Stimulated activated naive B cell treated with anti-CD40 and anti-IgM and Interleukin-4, amounts not matched to agents 10 μg/mL and 1 μg/mL and 100 μg/mL, for 72 hours (primary cell): ENCODE measurements at places on chromosomes 13 and 19.

DNA sequence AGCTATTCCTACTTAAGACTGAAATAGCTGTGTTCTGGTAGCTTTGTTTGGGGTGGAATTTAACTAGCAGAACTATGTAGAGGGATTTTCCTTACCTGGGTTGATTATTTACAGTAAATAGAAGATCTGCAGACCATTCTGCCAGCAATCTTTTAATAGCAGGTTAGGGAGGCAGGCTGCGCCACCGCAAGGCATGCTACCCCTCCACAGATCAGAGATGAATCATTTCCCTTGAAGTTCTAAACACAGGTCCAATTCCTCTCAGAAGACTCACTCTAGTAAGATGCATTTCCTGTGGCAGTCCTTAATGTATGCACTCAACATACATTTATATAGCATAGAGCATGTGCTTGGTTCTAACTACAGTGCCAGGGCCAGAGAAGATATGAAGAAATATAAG is 109.0 kb downstream of the TNFRSF19 start:
- H3K4me1 ChIP-seq, result no peaks in the 10 kb centered on the region
- DNase-seq, result no peak
- no peak overlapping the region for H3K27ac ChIP-seq
- no peak overlapping the region for H3K4me3 ChIP-seq

GRCh38 chr13:36395280-36395679 is 37.0 kb upstream of the CCNA1 start:
- no peaks in the 10 kb centered on the region for H3K4me1 ChIP-seq
- no peaks in the 10 kb centered on the region for H3K36me3 ChIP-seq
- no peak overlapping the region for H3K4me3 ChIP-seq
- H3K27me3 ChIP-seq, result peaks cover 5% of the 10 kb centered on the region
- H3K27ac ChIP-seq, result no peak overlapping the region
- no peak for DNase-seq

GRCh38 chr19:1945899-1946298 is 4.9 kb downstream of the CSNK1G2 start:
- H3K36me3 ChIP-seq, result peaks cover 6% of the 10 kb centered on the region
- H3K4me1 ChIP-seq, result peaks cover 56% of the 10 kb centered on the region
- no peaks in the 10 kb centered on the region for H3K27me3 ChIP-seq
- no peak for DNase-seq
- no peak overlapping the region for H3K4me3 ChIP-seq
- peak overlapping the region; percentile 65 for H3K27ac ChIP-seq

DNA sequence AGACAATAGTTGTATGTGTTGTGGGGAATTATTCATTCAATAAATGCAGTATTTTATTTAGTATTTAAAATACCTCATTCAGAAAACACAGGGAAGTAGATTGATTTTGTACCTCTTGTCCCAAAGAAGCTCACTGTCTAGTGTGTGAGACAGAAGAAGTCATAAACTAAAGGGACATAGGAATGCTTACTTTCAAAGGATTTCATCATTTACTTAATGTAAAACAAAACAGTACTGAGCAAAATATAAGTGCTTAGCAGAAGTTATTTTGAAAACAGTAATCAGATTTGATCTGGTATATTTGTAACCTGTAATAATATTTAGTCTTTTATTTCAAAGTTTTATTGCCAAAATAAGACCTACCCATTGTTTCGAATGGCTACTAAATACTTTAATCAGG is 117.9 kb downstream of the TDRD3 start:
- H3K27ac ChIP-seq, result no peak overlapping the region
- H3K27me3 ChIP-seq, result no peaks in the 10 kb centered on the region
- no peak for DNase-seq
- peaks cover 51% of the 10 kb centered on the region for H3K36me3 ChIP-seq

- H3K4me3 ChIP-seq, result no peak overlapping the region
- no peak for DNase-seq
- H3K36me3 ChIP-seq, result no peaks in the 10 kb centered on the region
- H3K4me1 ChIP-seq, result no peaks in the 10 kb centered on the region
- H3K27me3 ChIP-seq, result no peaks in the 10 kb centered on the region
- no peak overlapping the region for H3K27ac ChIP-seq
These were observed 192.9 kb downstream of the DIAPH3 start for GRCh38 chr13:59970847-59971246.

- H3K4me3 ChIP-seq, result no peak overlapping the region
- no peaks in the 10 kb centered on the region for H3K27me3 ChIP-seq
- peaks cover 16% of the 10 kb centered on the region for H3K4me1 ChIP-seq
- peaks cover 41% of the 10 kb centered on the region for H3K36me3 ChIP-seq
- no peak overlapping the region for H3K27ac ChIP-seq
These were observed 18.4 kb downstream of the UBXN6 start for GRCh38 chr19:4439243-4439642.

DNA sequence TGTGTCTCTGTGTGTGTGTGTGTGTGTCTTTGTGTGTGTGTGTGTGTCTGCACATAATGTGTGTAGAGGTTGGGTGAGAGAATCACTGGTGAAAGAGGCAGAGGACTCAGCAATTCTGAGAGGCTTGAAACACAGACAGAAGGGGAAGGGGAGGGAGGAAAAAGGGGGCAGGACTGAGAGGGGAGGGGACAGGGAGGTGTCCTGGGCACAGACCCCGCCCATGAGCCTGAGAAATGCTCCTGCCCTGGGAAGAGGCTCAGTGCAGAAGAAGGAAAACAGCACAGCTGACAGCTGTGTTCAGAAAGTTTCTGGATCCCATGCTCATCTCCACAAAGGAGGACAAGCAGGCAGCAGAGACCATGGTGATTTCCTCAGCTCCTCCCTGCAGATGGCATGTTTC is 59.1 kb upstream of the CEACAM8 start:
- peaks cover 56% of the 10 kb centered on the region for H3K27me3 ChIP-seq
- no peak overlapping the region for H3K27ac ChIP-seq
- no peaks in the 10 kb centered on the region for H3K4me1 ChIP-seq
- DNase-seq, result no peak
- no peaks in the 10 kb centered on the region for H3K36me3 ChIP-seq

GRCh38 chr19:5624018-5624663 is 1.3 kb downstream of the SAFB start:
- H3K27ac ChIP-seq, result peak overlapping the region; percentile 94
- DNase-seq, result no peak
- no peaks in the 10 kb centered on the region for H3K27me3 ChIP-seq
- peaks cover 53% of the 10 kb centered on the region for H3K36me3 ChIP-seq
- H3K4me3 ChIP-seq, result peak overlapping the region; percentile 100

DNA sequence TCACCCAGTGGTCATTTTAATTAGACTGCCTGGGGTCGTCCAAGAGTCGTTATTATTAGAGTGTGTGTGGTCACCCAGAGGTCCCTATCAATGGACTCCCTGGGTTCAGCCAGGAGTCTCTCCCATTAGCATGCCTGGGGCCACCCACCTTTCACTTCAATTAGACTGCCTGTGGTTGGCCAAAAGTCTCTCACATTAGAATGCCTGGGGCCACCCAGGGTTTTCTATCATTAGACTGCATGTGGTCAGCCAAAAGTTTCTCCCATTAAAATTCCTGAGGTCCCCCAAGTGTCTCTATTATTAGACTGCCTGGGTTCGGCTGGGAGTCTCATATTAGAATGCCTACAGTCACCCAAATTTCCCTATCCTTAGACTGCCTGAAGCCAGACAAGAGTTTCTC is 1472.6 kb downstream of the UQCRFS1 start:
- H3K4me1 ChIP-seq, result no peaks in the 10 kb centered on the region
- no peak for DNase-seq
- peaks cover 24% of the 10 kb centered on the region for H3K36me3 ChIP-seq
- H3K27me3 ChIP-seq, result no peaks in the 10 kb centered on the region

DNA sequence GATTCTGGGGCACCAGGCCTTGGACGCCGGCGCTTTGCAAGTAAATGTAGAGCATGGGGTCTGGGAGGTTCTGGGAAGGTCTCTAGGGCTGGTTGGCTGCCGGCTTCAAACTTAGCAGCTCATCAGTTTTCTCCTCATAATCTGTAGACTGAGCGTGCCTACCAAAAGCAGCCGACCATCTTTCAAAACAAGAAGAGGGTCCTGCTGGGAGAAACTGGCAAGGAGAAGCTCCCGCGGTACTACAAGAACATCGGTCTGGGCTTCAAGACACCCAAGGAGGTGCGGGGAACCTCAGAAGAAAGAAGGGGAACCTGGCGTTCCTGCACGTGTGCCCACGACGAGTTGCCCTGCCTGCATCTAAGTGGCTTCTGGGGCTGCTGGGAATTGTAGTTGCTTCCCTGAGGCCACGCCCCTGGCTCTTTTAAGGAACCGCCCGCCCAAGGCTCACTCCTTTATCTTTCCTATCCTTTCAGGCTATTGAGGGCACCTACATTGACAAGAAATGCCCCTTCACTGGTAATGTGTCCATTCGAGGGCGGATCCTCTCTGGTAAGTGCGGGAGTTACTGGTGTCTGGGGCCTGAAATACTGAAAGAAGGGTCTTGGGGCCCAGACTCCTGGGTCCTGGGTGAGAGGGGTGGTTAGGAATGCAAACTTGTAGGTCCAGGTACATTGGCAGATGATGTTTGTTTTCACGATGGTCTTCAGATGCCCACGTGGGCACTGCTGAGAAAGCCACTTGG is 984 bp downstream of the RPS11 start:
- no peaks in the 10 kb centered on the region for H3K27me3 ChIP-seq
- H3K4me1 ChIP-seq, result peaks cover 44% of the 10 kb centered on the region
- peaks cover 54% of the 10 kb centered on the region for H3K36me3 ChIP-seq

DNA sequence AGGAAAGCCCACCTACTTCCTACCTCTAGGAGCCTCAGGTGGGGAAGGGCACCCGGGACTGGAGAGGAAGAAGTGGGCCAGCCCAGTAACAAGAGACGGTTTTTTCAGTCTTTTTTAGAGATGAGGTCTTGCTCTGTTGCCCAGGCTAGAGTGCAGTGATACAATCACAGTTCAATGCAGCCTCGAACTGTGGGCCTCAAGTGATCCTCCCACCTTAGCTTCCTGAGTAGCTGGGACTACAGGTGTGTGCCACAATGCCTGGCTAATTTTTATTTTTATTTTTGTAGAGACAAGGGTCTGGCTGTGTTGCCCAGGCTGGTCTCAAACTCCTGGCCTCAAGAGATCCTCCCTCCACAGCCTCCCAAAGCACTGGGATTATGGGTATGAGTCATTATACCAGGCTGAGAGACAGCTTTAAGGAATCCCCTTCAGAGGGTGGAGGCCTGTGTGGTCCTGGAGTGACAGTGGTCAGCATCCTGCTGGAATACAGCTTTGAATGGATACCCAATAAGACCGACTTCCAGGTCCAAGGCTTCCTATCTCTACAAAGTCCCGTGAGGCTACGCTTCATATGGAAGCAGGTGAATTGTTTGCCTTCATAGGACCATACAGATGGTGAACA is 63.0 kb downstream of the SLC15A1 start:
- DNase-seq, result no peak
- no peaks in the 10 kb centered on the region for H3K27me3 ChIP-seq
- no peak overlapping the region for H3K27ac ChIP-seq
- no peak overlapping the region for H3K4me3 ChIP-seq

DNA sequence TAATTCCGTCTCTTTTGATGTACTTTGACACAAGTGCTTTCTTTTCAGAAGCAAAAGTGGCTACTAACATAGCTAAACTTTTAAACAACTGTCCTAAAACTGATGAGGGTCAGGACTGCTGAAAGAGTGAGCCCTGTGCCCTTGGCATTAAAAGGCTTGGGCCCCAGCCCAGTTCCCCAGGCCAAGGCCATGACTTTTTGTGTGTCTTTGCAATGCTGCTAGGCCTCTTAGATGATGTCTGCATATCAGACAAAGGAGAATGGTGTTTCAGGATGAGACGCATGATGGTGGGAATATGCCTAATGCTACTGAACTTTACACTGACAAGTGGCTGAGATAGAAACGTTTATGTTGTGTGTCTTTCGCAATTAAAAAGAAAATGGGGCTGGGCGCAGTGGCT is 38.0 kb downstream of the SLC7A9 start:
- no peak overlapping the region for H3K27ac ChIP-seq
- no peak for DNase-seq
- H3K4me3 ChIP-seq, result no peak overlapping the region
- no peaks in the 10 kb centered on the region for H3K4me1 ChIP-seq

- peaks cover 23% of the 10 kb centered on the region for H3K27me3 ChIP-seq
- no peak overlapping the region for H3K27ac ChIP-seq
- DNase-seq, result no peak
- no peak overlapping the region for H3K4me3 ChIP-seq
- no peaks in the 10 kb centered on the region for H3K36me3 ChIP-seq
- peaks cover 6% of the 10 kb centered on the region for H3K4me1 ChIP-seq
These were observed 69.1 kb downstream of the RYR1 start for GRCh38 chr19:38502410-38503076.

GRCh38 chr13:29573190-29573589 is 22.3 kb downstream of the SLC7A1 start:
- peaks cover 47% of the 10 kb centered on the region for H3K4me1 ChIP-seq
- no peaks in the 10 kb centered on the region for H3K27me3 ChIP-seq
- peak overlapping the region; percentile 52 for H3K4me3 ChIP-seq
- H3K36me3 ChIP-seq, result peaks cover 38% of the 10 kb centered on the region

DNA sequence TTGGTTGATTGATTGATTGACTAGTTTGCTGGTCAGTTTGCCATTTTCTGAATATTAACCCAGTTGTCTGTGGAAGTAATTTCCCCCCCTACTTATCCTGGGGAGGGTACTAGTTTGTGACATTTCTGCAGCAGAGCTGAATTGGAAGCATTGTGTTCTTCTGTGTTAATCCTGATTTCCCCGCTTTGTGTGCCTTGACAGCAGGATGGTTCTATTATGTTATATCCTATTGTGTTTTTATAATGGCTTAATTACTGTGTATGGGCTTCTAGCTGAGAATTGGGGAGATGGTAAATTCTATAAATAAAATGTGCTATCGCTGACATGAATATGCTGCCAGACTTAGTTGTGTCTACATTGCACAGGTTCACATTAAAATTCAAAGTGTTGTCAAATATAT is 499.7 kb downstream of the COG6 start:
- H3K4me1 ChIP-seq, result peaks cover 35% of the 10 kb centered on the region
- peaks cover 3% of the 10 kb centered on the region for H3K36me3 ChIP-seq
- H3K4me3 ChIP-seq, result no peak overlapping the region
- no peaks in the 10 kb centered on the region for H3K27me3 ChIP-seq
- no peak for DNase-seq
- H3K27ac ChIP-seq, result no peak overlapping the region

GRCh38 chr19:49833599-49833998 is 15.5 kb downstream of the MED25 start:
- H3K36me3 ChIP-seq, result peaks cover 60% of the 10 kb centered on the region
- H3K27me3 ChIP-seq, result no peaks in the 10 kb centered on the region
- peaks cover 4% of the 10 kb centered on the region for H3K4me1 ChIP-seq

DNA sequence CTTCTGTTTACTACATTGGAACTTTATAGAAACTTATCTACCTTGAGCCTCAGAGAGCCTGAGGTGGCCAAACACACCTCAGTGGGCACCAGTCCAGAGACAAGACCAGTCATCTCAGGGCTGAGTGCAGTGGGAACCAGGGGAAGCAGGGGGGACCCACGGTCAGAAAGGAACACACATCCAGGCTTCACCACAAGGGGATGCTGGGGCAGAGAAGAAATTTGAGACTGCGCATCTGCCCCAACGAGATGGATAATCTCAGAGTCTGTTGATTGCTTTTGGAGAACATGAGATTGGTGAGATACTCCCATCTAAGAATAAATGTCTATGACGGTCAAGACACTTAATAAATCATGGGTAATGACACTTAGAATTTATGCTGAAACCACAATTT is 98.7 kb downstream of the DOCK9 start:
- no peaks in the 10 kb centered on the region for H3K27me3 ChIP-seq
- peaks cover 56% of the 10 kb centered on the region for H3K36me3 ChIP-seq
- peaks cover 9% of the 10 kb centered on the region for H3K4me1 ChIP-seq
- H3K27ac ChIP-seq, result no peak overlapping the region
- H3K4me3 ChIP-seq, result no peak overlapping the region
